Bronchial epithelial cell (primary cell): ENCODE measurements at places on chromosomes 2 and 18.
A peak's percentile ranks its signal among the peaks of the same experiment; 100 is the strongest.

DNA sequence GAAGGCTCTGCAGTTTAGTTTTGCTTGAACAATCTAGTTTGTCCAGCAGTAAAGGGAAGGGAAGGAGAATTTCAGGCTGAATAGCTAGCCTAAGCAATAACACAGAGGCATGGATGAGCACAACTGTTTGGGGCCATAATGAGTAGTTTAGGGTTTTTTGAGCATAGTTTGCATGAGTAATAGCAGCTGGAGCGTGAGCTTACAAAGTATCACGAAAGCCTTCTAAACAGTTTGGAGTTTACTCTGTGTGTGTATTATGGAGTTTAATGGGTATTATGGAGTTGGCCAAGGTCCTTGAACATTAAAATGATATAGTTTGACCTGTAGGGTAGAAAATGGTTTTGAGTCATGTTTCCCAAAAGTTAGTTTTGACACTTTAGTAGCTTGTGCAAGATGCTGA, 782.3 kb downstream of the ERBB4 start:
- DNase-seq: no peak

- DNase-seq: no peak
Measured at GRCh38 chr18:62106271-62106670, 80.6 kb downstream of the PIGN start.

DNA sequence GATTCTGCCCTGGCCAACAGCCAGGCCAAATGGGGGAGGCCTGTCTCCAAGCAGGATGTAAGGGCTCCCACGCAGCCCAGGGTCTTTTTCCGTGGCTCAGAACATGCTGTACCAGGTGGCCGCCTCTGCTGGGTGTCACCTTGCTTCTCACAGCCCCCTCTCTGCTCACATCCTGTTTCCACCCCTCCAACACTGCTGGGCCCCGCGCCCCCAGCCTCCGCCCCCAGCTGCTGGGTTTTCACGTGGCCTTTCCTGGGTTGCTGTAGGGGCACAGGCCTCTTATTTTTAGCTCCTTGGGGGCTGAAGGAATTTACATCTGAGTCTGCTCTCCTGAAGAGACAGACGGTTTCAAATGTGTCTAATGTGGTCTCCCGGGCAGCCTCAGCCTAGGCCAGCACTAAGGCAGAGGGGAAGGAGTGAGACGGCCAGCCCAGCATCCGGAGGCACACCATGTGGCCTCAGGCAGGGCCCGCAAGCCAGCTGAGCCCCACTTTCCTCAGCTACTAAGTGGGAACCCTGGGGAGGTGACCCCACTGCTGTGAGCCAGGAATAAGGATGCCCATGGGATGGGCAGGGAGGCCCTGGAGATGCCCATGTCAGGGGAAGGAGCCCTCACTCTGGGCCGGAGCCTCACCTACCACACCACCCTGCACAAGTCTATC, 18.7 kb upstream of the DUSP2 start:
- DNase-seq: no peak

DNA sequence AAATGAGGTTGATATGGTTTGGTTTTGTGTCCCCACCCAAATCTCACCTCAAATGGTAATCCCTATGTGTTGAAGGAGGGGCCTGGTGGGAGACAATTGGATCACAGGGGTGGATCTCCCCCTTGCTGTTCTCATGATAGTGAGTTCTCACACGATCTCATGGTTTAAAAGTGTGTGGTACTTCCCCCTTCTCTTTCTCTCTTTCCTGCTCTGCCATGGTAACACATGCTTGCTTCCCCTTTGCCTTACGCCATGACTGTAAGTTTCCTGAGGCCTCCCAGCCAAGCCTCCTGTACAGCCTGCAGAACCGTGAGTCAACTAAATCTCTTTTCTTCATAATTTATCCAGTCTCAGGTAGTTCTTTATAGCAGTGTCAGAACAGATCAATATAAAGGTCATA, 24.7 kb upstream of the FAM124B start:
- DNase-seq: no peak

DNA sequence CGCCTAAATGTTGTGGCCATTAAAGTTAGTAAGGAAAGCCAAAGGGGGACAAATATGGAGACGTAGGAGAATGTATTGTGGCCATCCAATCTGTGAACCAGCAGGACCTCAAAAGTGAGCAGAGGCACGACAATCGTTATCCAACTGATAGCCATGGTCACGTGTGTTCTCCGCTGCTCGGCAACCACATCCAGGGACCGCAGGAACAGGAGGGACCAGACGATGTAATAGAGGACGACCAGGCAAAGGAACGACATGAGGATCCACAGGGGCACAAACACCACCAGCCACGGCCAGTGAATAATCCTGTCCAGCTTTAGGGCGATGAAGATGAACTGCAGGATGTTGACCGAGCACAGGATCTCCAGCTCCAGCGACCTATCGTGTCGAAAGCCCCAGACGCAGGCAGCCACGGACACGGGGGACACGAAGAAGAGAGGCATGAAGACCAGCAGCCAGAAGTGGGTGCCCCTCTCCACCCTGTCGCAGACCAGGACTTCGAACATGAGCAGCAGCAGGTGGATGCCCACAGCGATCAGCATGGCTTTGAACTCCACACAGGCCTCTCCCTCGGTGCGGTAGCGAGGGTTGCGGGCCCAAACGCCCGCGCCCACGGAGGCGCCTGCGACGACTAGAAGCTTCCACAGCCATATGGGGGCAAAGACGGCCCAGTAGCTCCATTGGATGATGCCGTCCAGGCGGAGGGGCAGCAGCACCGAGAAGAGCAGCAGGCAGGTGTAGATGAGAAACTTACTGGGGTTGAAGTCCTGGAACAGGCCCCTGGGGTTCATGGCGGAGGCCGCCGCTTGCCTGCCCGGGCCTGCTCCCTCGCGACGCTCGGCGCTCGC, 790 bp downstream of the TMEM185B start:
- no peak for DNase-seq

GRCh38 chr2:46487667-46488335, 8.4 kb downstream of the TMEM247 start:
- no peak for DNase-seq

- peak; percentile 95 for DNase-seq
Measured at GRCh38 chr18:49561289-49562193, at the start of gene LIPG. Gene LIPG (plus strand): TSS chr18:49562057. CDS start chr18:49562309, 252 bp downstream.

DNA sequence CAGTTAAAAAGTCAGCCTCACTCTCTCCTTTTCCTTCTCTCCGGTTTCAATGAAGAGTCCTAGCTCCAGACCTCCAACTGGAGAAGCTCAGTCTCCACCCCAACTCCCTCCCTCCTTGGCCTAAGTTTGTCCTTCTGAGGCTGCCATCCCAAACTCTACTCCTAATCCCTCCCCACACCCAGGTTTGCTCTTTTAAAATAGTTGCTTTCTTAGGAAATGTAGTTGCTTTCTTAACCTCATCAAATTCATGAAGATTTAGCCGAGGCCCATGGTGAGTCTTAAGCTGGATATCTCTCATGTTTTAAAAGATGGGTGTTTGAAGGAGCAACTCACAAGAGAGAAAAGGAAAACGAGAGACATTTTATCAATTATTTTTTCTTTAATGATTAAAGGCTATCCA, 937 bp upstream of the LANCL1 start:
- DNase-seq: peak; percentile 45

DNA sequence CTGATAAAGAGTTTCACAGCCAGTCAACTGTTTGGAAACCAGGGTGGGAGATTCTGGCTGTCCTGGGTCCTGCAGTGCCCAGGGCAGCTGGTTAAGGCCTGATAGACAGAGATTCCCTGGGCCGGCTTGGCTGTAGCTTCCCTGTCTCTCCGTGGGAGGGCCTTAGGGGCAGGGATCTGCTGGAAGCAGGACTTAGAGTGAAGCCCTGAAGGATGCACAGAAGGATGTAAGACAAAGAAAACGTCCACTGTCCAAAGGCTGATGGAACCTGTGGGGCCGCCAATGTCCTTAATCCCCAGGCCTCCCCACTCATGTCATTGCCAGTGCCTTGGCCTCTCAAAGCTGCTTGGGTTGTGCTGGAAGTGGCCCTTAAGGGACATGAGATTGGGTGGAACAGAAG, 33.0 kb downstream of the MROH2A start:
- no peak for DNase-seq

- no peak for DNase-seq
Measured at GRCh38 chr2:120438301-120439066, 92.5 kb downstream of the INHBB start.

- DNase-seq: no peak
Measured at GRCh38 chr2:85447222-85447585, 28.7 kb downstream of the SH2D6 start.

- no peak for DNase-seq
Measured at GRCh38 chr2:201126308-201127151, 10.6 kb downstream of the CFLAR start.

DNA sequence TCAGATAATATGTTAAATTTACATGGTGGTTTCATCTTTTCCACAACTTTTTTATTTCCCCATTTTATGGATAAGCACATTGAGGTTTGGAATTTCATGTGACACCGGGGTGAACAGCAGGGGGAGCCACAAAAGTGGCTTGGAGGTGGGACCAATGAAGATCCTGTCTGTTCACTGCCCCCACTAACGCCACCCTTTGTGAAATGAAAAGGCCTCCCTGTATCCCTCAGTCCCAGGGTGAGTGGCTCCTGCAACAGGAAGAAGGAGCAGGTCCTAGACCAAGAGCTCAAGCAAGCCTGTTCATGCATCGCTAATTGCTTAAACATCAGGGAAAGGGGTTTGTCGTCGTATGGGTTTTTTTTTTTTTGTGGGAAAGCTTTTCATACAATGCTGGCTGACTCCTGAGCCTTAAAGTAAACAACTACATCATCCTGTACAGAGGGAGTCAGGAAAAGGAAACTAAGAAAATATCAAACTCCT, 267.8 kb upstream of the EPAS1 start:
- DNase-seq: peak; percentile 97

DNA sequence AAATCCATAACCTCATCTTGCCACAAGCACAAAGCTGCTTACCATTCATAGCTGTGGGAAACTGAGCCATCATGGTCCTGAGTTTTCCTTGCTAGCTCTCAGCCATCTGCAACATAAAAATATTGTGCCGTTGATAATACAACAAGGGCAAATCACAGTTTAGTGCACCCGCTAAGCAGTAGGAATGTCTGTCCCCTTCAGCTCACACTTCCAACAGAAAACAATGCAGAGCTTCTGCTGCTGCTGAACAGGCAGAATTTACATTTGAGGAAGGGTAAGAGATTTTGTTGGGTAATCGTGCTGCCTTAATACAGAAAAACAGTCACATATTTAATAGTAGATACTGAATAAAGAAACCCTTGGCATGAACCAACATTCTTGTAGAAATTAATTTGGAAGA, 32.3 kb downstream of the ITSN2 start:
- no peak for DNase-seq

DNA sequence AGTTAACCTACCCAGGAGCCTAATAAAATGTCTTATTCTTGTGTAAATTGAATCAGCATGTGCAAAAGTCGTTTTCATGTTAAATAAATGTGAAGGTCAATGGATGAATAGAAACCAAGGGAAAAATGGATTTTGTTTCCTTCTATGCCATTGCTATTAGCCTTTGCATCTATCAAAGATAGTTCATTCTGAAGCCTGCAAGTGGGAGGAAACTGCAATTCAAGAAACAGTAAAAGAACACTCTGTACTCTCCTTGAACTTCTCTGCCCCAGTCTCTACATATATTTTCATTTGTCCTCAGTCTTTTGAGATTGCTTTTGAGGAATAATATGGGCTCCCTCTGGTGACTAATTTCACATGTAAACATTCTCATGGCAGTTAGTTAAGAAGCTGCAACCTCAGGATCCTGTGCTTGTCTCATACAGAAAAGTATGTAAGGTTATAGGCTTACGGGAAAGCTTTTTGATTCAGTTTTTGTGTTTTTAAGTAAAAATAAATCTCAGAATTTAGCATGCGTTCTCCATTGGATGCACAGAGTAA, 1590.0 kb upstream of the LRRTM1 start:
- peak; percentile 32 for DNase-seq

GRCh38 chr2:204479557-204479956, 65.7 kb upstream of the PARD3B start:
- peak; percentile 60 for DNase-seq

- no peak for DNase-seq
Measured at GRCh38 chr18:3597409-3598357, 147.7 kb downstream of the TGIF1 start.

DNA sequence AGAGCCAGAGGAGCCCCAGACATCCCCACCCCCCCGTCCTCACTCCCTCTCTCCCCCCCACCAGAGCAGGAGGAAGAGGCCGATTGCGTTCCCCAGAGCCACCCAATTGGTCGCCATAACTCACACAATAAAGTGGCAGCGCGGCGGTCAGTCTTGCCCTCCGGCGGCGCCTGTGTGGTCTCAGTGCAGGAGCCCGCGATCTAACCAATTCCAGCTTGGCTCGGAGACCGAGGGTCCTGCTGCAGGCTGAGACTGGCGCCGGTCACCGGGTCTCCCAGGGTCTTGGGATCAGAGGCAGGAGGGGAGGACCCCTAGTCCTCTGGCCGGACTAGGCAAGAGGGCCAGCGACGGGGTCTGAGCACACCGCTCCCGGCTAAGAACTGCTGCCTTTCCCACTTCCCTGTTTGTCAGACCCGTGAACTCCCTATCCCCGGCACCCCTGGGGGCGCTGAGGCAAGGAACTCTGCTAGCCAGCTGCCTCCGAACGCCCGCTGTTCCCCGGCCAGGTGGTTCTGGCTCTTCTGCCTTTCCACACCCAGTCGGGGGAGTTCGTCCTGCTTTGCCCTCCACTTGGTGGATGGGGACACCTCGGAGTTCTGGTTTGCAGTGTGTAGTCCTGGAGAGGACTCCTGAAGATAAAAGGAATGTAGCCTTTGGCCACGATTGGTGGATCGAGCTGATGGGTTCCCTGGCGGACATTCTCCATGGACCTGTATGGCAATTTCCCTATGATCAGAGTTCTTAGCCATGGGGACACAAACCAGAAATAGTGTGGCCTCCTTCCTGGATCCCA, 1.0 kb upstream of the HOXD12 start:
- DNase-seq: no peak

- DNase-seq: no peak
Measured at GRCh38 chr2:183255411-183255810, 131.2 kb downstream of the NUP35 start.

- no peak for DNase-seq
Measured at GRCh38 chr2:108946442-108946841, 42.6 kb downstream of the EDAR start.

DNA sequence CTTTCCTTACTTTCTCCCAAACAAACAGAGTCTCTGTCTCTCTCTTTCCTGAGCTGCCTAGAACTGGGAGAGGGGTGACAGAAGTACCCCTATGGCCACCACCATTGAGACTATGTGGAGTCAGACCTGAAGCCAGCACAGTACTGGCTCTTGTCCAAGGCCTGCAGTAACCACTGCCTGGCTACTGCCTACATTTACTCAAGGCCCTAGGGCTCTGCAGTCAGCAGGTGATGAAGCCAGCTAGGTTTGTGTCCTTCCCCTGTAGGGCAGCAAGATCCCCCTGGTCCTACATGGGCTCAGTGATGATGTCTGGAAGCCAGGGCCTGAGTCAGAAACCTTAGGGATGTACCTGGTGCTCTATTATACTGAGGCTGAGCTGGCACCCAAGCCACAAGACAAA, 12.2 kb downstream of the MYO3B start:
- peak; percentile 41 for DNase-seq

GRCh38 chr2:14223576-14223975, 408.9 kb upstream of the LRATD1 start:
- DNase-seq: peak; percentile 4

- no peak for DNase-seq
Measured at GRCh38 chr2:104050656-104051242, 803.2 kb upstream of the POU3F3 start.
